ENCODE measurements at places on chromosomes 2 and 18. TPM values are rescaled to one million over a fixed set of nuclear protein-coding genes. Genes with fewer than 3 reads are reported as not detected.

PROKR1 gene
- total RNA-seq, result not detected

CDH7 gene
- total RNA-seq, result not detected

TMEM87B gene
- 30.2 TPM for total RNA-seq

NTSR2 gene
- total RNA-seq, result not detected

METTL5 gene
- total RNA-seq, result 47.3 TPM

HK2 gene
- total RNA-seq, result 23.9 TPM

OR6B2 gene
- total RNA-seq, result not detected

SGPP2 gene
- total RNA-seq, result not detected

TUBB8B gene
- total RNA-seq, result not detected

NYAP2 gene
- not detected for total RNA-seq

TEX44 gene
- total RNA-seq, result not detected

GPC1 gene
- total RNA-seq, result 18.6 TPM

FBXO36 gene
- 2.0 TPM for total RNA-seq

LIMS4 gene
- total RNA-seq, result 12.4 TPM

DSG2 gene
- under 0.01 TPM for total RNA-seq

CHRNG gene
- total RNA-seq, result not detected

CRYGC gene
- total RNA-seq, result not detected

VWA3B gene
- not detected for total RNA-seq

DUSP2 gene
- total RNA-seq, result 0.53 TPM

SULT6B1 gene
- not detected for total RNA-seq

IL18R1 gene
- total RNA-seq, result 3.7 TPM

KCNG2 gene
- not detected for total RNA-seq

DNAJC5G gene
- not detected for total RNA-seq

GYPC gene
- total RNA-seq, result 0.74 TPM

FBXO15 gene
- total RNA-seq, result not detected

SIX2 gene
- 0.14 TPM for total RNA-seq

PROM2 gene
- total RNA-seq, result 0.07 TPM

ZC3H6 gene
- 1.8 TPM for total RNA-seq

ANAPC1 gene
- 104 TPM for total RNA-seq

BIRC6 gene
- 176 TPM for total RNA-seq

CPO gene
- total RNA-seq, result not detected

CKAP2L gene
- 10.3 TPM for total RNA-seq

PPP1R1C gene
- not detected for total RNA-seq

SCYGR4 gene
- not detected for total RNA-seq

ALLC gene
- not detected for total RNA-seq

KCNJ3 gene
- not detected for total RNA-seq

RBM44 gene
- 0.33 TPM for total RNA-seq

CPLX4 gene
- not detected for total RNA-seq

LHCGR gene
- total RNA-seq, result not detected

ASIC4 gene
- total RNA-seq, result not detected

AKAIN1 gene
- not detected for total RNA-seq

MSTN gene
- total RNA-seq, result not detected

SLC8A1 gene
- total RNA-seq, result 12.5 TPM
